ENCODE measurements at places on chromosomes 7 and 10.
A peak's percentile ranks its signal among the peaks of the same experiment; 100 is the strongest.

GRCh38 chr10:103448746-103449145, 3.4 kb downstream of the CALHM2 start:
- DNase-seq = no peak

GRCh38 chr10:73577788-73578187, 13.4 kb downstream of the USP54 start:
- no peak for DNase-seq

DNA sequence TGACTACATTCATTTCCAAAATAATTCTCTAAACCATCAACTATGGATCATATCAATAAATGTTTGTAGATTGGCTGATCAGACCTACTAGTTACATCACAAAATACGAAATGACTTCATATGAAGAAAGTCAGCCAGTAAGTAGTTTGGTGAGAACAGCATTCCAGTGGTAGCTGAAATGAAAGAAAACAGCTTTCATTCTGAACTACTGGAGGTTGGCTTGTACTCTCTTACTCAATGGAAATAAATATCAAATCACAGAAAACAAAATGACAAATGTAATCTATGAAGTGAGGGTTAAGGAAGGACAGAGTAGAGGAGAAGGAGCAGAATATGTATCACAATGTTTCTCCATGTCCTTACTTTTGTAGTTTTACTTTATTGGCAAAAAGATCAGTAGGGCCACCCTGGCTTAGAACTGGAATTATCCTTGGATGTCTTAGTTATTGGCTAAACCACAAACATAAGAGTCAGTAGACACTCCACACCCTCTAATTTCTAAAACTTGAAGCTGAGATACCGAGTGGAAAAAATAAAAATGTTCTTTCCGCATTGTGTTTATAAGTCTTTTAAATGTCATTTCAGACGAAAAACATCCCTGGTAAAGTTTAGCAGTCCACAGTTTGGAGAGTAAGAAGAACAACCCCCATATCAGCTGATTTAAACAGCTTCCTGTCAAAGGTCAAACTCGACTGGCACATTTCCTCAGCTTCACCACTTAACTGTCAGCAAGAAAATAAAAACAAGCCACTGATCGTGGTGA, 74.0 kb upstream of the DGKI start:
- no peak for DNase-seq

DNA sequence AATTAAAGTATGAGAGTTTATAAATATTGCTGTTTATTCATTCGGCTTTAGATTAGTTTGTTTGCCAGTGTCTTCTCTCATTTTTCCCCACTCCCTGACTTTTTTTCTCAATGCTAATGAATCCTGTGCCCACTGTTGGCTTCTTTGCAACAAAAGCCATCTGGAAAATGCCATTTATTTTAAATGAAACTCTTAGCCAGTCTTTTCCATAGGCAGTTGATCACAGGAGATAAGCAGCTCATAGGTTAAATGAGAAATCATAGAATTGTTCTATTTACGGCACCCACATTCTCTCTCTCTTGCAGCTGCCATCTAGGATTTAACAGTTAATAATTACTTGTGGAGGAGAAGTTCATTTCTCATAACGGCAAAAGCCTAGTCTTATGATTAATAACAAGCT, 249.3 kb upstream of the POM121L12 start:
- DNase-seq = no peak

DNA sequence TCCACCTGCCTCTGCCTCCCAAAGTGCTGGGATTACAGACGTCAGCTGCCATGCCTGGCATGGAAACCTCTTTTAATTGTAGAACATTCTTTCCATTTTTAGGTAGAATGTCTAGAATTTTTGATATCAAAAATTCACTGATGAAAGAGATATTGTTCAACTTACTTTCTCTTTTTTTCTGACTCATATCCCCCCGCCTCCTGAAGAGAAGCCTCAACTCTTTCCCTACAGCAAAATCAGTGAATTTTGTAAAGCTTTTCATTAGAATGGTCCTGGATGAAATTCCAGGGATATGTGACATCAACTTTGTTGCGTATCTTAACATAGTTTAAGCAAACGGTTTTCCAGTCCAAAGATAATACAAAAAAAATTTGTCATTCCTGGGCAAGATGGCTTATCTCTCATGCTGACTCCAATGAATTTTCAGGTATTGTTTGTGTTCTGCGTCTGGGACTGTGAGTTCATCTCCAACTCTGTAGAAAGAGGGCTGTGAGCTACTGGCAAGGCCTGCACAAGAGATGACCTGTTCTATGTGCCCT, 256.8 kb downstream of the BMPER start:
- DNase-seq = no peak

DNA sequence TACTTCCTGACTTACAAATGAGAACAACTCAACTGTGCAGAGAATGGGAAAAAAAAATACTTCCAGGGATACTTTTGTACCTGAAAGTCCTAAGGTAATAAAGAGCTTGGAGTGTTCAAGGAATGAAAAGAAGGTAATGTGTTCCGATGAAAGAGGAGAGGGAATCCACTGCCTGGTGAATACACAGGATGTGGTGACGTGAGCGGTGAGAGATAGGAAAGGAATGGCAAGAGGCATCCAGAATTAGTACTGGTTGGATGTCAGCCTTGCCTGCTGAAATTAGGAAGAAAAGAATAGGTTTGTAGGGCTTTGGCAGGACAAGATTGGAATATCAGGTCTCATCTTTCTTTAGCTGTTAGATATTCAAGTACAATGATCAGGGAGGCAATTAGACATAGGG, 347.7 kb downstream of the POM121L12 start:
- DNase-seq = no peak

- no peak for DNase-seq
Observed at GRCh38 chr7:7675686-7676085, 35.1 kb downstream of the UMAD1 start.

GRCh38 chr7:6020371-6021286, 10.5 kb upstream of the ANKRD61 start:
- DNase-seq = no peak

DNA sequence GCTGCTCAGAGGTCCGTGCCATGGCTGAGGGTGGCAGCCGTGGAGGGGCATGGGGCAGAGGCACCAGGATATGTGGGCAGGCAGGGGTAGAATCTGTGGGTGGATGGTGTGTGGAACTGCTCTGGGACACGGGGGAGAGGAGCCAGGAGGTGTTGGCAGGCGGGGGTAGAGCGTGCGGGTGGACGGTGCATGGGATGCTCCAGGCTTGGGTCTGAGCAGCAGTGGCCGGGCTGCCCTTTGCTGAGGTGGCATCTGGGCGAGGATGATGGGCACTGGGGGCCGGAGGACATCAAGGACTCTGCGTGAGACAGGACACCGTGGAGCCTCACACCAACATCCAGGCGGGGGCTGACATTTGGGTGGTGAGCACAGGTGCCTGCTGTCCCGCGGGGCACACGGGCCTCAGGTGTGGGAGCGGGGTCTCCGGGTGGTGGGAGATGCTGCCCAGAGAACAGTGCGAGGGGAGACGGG, 46.2 kb downstream of the JAKMIP3 start:
- no peak for DNase-seq

DNA sequence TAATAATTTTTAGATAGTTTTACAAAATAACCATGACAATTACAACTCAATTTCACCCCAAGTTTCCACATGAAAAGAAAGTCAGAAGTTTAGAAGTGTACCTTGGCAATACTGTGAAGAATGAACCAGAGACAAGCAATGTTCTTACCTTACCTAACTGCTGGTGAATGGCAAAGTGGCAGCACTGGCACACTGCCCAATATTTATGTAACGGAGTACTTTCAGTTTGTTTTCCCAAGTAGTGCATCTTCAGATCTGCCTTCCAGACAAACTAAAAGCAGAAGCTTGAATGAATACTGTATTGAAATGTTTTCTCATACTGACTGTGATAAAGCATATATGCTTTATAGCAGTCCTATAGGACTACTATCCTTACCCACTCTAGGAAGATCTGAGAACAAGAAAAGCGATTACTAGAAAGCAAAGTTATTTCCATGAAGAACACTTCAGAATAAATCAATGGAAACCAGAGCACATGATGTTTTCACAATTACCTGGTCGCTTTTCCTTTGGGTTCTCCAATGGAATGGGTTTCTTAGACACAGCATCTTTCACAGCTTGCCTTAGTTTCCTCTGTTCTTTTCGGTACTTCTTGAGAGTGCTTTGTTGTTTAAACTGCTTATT, 1.5 kb downstream of the NOC3L start:
- no peak for DNase-seq

DNA sequence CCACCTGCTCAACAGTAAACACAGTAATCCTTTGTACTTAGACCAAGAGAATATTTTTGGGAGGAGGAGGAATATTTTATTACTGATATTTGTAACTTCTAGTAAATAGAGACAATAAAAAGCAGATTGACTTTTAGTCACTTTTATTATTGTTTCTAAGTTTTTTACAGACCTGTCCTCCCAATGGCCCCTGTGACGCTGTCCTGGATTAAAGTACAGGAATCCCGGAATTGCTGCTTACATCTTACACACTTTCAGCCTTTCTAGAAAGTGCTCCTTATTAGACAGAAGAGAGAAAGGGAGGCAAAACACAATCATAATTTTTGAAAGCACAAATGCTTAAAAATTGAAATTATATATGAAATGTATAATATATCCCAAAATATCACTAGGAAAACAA, 86.4 kb upstream of the PRKG1 start:
- no peak for DNase-seq

DNA sequence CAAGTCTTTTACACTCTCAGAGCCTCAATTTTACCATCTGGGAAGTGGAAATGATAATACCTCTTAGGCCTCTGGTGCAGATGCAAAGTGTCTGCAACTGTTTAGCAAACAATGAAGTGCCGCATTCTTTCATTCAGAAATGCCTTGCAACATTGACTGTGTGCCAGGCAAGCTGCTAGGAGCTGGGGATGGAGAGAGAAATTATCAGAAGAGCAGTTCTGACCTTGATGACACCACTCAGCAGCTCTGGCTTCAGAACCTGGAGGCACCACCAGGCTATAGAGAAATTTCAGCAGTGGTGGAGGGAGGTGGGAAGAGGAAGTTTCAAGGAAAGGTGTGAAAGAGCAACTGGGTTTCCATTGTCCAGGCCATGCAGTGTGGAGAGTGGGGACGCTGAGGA, 78.1 kb upstream of the HABP2 start:
- DNase-seq = no peak

DNA sequence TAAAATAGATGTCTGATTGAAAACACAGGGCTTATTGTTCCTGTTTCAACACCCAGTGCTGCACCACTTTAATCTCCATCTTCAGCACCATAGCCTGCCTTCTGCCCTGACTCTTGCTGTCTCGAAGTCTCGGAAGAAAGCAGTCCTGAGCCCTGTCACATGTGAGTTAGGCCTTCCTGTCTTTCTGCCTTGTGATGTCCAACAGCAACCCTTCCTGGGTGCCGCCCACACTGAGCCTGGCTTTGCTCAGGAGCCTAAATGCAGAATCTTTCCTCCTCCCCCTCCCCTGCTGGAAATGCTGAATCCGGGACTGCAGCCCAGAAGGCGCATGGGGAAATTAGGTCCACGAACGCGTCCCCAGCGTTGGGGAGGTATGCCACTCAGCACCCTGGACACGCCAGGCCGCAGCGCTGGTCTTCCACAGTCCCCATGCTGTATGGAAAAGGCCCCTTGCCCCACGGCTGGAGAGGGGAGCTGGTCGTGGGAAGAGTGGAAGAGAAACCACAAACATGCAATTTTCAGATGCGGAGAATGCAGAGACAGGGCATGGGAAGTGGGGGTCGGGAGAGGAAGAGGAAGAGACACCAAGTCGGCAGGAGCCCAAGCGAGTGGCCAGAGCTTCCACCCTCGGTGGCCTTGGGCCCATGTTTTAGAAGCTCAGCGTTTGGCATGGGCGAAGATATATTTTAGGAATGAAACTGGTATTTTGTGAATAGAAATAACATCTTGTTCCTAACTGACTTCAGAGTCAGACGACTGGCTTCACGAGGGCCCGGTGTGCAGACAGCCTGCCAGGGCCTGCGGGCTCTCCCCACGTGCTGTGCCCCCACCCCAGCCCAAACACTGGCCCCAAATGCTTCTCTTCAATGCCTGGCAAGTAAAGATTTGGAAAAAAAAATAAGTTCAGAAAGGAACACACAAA, 656.1 kb upstream of the FOXK1 start:
- no peak for DNase-seq

GRCh38 chr10:126156012-126156411, 232.3 kb downstream of the ADAM12 start:
- no peak for DNase-seq

DNA sequence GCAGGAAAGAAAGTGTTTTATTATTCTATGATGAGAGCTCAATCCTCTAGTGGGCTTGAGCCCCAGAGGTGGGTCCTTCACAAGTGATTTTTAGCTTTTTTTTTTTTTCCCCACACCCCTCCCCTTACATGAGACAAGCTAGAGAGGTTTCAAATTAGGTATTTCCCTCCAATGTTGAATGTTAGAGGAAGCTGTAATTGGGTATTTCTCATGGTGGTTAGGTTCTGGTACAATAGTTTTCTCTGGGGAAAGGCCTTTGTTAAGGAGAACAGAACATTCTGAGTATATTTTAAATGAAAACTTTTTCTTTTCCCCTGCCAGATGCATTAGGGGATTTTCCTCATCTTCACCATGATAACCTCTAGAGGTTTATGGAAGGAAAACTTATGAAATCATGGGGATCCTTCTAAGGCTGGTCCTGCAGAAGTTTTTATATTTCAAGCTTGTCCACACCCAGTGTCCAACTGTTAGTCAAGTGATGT, 1039.7 kb downstream of the NRG3 start:
- no peak for DNase-seq

GRCh38 chr7:125636320-125636962, 706.8 kb upstream of the POT1 start:
- DNase-seq = no peak

DNA sequence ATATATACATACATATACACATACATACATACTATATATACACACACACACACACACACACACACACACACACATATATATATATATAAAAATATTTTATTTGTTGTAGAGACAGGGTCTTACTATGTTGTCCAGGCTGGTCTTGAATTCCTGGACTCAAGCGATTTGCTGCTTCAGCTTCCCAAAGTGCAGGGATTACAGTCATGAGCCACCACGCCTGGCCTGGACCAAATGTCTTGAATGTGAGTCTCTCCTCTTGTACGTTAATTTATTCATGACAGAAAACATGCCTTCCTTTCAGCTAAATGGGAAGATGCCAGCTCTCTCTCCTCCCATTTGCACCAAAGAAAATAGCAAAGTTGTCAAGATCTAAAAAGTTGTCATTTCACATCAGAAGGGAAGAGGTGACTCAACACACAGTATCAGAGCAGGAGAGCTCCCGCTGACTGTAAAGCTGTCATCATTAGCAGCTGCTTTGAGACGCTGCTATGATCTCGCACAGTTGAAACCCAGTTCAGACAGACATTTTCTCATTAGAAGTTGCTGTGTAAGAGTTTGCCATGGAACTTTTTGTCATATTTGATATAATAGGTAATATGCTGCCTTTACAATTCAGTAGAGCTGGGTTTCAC, 224.3 kb downstream of the SFMBT2 start:
- DNase-seq = peak; percentile 8

DNA sequence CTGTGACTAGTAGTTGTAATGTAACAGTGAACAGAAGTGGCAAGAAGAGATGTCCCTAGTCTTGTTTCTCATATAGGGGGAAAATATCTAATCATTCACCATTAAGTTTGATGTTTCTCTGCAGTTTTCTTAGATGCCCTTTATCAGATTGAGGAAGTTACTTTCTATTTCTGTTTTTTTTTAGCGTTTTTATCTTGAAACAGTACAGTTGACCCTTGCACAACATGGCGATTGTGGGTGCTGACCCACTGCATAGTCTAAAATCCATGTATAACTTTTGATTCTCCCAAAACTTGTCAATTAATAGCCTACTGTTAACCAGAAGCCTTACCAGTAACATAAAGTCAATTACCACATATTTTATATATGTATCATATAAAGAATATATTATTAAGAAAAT, 192.0 kb downstream of the ADK start:
- DNase-seq = no peak

GRCh38 chr7:24778543-24779282, 21.4 kb upstream of the GSDME start:
- DNase-seq = no peak
